ENCODE measurements at places on chromosomes 11 and 22.

GRCh38 chr11:76629853-76630599 lies 40.5 kb downstream of the LRRC32 start:
- no peak for DNase-seq

- no peak for DNase-seq
These were observed 17.1 kb downstream of the PCF11 start for GRCh38 chr11:83174008-83174407.

DNA sequence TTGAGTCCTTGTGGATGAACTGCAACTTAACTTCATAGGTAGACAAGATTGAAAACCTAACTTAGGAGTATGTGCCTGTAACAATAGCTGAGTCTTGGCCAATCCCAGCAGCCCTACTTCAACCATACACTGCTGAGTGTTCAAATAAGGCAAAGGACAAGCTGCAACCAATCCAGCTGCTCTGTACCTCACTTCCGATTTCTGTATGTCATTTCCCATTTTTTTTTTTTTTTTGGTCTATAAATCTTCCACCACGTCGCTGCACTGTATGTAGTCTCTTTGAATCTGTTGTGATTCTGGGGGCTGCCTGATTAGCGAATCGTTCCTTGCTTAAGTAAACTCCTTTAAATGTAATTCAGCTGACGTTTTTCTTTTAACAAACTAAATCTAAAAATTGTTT lies 35.4 kb upstream of the FLI1 start:
- DNase-seq: no peak

DNA sequence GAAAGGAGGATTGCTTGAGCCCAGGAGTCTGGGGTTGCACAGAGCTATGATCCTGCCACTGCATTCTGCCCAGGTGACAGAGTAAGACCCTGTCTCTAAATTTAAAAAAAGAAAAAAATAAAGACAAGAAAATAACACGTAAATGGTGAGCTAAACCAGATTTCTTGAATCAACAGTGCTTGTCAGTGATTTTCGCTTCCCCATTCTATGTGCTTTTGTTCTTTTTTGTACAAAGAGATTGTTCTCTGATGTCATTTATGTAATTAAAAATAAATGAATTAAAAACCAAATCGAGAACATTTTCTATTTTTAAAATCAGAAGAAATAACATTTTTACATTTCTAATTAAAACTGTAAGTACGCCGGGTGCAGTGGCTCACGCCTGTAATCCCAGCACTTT lies 19.8 kb upstream of the SLC29A2 start:
- no peak for DNase-seq

GRCh38 chr22:44205516-44206329 lies 25.0 kb downstream of the PARVG start:
- no peak for DNase-seq

All from GM12864 (cell line).